CD4-positive, alpha-beta T cell (primary cell): ENCODE measurements at places on chromosomes 12 and 14.
A peak's percentile ranks its signal among the peaks of the same experiment; 100 is the strongest.

- DNase-seq = peak; percentile 23
Measured at GRCh38 chr12:40325349-40325960, 100.7 kb downstream of the LRRK2 start.

DNA sequence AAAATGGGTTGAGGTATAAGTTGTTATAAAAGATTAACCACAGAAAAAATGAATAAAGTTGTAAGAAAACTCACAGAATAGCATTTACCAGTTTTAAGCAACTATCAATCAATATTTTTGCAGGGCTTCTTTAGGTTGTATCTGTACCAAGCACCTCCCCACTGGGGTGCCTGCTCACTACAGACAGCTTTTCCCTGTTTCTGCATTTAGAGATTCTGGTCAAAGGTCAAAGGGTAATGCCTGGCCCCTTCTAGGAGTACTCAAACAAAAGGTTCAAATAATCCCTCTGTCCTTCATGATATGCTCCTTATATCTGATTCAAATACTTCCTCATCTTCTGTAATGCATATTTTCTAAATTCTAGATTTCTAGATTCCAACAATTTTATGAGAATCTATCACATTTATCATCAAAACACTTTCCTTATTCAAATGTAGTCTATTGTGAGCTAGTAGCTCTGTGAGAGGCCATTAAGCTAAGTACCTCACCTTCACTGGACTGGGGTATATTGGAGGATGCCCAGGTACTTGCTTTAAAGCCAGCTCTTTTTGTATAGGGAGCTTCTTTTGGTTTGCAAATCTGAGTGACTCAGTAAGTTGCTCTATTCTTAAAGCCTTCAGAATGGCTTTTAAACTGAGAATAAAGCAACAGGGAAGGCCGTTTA is 120.7 kb upstream of the PTPRB start:
- DNase-seq = no peak

- DNase-seq = no peak
Measured at GRCh38 chr12:21828136-21828775, 53.8 kb upstream of the KCNJ8 start.

- no peak for DNase-seq
Measured at GRCh38 chr12:50545786-50546185, 41.0 kb downstream of the DIP2B start.

GRCh38 chr12:129494766-129495165 is 409.1 kb downstream of the TMEM132D start:
- no peak for DNase-seq

- DNase-seq = no peak
Measured at GRCh38 chr14:90490720-90491050, 93.9 kb downstream of the CALM1 start.

- DNase-seq = no peak
Measured at GRCh38 chr12:26106347-26106746, 18.5 kb downstream of the BHLHE41 start.

- no peak for DNase-seq
Measured at GRCh38 chr12:40054555-40055227, 51.2 kb downstream of the SLC2A13 start.

GRCh38 chr14:90730206-90730766 is 85.9 kb downstream of the TTC7B start:
- no peak for DNase-seq

DNA sequence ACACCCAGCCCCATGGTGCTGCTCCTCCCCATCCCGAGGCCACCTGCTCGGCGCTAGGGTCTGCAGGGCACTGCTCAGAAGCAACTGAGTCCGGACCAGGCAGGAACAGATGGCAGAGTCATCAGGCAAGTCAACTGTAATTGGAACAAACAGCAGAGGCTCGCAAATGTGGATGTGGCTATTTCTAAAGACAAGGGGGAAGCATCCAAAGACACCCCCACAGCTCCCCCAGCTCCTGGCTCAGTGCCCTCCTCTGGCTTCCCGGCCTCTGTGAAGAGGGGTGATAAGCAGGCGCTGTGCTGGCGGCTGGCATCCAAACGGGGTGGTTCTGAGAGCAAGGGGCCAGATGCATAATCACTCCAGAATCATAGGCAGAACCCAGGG is 125.6 kb downstream of the PIWIL1 start:
- DNase-seq = no peak

GRCh38 chr12:74193191-74193590 is 344.4 kb upstream of the ATXN7L3B start:
- no peak for DNase-seq

- no peak for DNase-seq
Measured at GRCh38 chr12:2341051-2341751, 288.4 kb downstream of the CACNA1C start.

GRCh38 chr12:65821336-65821735 is 2.9 kb upstream of the HMGA2 start:
- DNase-seq = no peak

DNA sequence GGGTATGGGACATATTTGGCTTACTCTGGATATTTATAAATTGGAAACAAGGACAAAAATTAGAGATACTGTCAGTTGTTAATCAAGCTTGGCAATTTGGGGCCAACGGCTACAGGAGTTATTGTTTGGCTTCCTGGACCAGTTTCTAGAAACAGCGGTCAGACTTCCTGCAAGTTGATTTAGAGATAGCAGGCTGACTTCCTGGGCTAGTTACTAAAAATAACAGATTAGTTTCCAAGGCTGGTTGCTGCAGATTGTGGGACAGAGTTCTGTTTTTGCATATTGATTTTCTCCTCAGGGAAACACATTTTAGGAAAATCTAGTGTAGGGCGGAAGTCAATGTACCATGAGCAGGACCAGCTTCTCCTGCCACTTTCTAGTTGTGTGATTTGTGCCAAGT is 144.0 kb upstream of the TMPO start:
- DNase-seq = peak; percentile 11

- peak; percentile 75 for DNase-seq
Measured at GRCh38 chr12:460261-461230, 807 bp downstream of the B4GALNT3 start.

DNA sequence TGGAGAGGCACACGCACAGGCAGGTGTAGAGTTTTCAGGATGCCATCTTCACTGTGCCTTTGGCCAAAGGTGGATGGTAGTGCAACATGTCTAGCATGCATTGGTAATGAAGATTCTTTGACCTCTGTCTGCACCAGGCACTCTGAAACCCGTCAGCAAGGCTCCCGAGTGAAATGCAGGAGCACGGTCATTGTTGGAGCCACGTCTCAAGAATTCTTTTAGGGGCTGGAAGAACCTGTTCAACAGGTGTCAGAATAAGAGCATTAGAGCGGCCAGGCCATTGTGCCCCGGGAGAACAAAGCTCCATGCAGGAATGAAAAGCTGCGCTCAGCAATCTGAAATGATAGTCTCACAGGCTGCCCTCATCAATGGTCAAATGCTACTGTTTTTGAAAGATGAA is 40.2 kb upstream of the DICER1 start:
- no peak for DNase-seq

DNA sequence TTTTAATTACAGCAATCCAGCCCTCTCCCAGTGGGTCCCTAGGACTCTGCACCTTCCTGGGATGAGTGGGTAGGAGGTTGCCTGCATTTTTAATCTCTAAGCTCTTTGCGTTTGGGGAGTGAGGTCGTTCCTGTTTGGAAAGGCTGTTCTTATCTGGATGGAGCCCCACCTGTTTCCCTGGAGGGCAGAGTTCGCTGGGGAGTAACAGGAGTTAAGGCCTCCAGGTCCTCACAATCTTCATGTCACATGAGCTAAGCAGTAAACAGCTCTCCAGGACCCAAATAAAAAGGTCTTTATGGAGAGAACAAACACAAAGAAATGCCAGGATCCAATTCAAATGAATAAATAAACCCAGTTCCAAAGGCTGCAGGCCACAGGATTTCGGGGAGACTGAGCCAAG is 56.0 kb upstream of the RFLNA start:
- no peak for DNase-seq

DNA sequence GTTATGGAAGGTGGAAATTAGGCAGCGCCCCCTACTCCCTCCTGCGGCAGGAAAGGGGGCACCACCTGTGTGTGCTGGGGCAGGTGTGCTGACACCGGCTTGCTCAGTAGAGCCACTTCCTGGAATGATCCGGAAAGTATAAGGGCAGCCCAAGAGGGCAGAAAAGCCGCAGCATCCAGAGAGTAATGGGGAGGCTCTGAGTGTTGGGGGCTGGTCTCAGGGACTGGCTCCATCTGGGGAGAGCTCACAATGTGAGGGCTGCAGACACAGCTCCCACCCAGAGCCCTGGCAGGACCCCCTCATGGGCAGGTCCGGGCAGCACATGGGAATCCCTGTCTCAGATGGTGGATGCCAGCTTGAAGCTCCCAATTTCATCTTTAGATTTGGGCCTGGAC is 187.6 kb upstream of the C14orf180 start:
- peak; percentile 47 for DNase-seq
